ENCODE measurements at places on chromosomes 3 and 15.

- DNase-seq, result no peak
Measured at GRCh38 chr3:72052841-72053409, 268.0 kb upstream of the PROK2 start.

DNA sequence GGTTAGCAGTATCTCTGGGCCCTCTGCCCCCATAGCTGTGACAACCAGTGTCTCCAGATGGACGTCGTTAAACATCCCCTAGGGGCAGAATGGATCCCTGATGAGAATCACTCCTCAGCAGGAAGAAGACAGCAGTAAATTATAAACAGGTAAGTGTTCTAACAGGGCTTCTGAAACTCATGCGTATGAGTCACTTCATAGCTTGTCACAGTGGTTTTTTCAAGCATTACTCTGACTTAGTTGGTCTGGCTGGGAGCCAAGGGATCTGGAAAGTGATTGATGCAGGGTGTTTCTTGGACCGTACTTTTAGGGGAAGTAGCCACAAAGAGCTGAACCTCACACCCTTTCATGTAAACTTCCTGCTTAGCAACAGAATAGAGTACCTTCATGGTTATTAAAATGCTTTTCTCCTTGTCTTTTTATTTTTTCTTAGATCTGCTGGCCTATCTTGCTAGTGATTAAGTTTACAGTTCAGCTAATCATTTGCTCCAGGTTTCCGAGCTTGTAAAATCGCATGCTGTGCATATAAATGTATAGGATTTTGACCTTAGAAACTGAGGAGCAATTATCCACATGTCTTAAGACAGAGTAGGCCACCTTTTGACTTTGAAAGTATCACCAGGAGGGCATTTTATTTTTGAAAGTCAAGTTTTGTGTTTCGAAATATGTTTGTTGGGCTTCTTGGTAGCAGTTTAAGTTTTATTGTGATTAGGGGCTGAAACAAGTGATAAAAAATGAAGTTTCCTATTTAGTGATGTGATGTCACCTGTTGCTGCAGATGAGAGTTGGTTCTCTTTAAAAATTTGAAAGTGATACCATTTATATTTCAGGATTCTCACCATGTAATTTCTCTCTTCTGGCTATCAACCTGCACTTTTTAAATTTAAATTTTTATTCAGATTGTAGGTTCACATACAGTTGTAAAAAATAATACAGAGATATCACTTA is 333.9 kb downstream of the PTPRG start:
- DNase-seq, result peak; percentile 98

DNA sequence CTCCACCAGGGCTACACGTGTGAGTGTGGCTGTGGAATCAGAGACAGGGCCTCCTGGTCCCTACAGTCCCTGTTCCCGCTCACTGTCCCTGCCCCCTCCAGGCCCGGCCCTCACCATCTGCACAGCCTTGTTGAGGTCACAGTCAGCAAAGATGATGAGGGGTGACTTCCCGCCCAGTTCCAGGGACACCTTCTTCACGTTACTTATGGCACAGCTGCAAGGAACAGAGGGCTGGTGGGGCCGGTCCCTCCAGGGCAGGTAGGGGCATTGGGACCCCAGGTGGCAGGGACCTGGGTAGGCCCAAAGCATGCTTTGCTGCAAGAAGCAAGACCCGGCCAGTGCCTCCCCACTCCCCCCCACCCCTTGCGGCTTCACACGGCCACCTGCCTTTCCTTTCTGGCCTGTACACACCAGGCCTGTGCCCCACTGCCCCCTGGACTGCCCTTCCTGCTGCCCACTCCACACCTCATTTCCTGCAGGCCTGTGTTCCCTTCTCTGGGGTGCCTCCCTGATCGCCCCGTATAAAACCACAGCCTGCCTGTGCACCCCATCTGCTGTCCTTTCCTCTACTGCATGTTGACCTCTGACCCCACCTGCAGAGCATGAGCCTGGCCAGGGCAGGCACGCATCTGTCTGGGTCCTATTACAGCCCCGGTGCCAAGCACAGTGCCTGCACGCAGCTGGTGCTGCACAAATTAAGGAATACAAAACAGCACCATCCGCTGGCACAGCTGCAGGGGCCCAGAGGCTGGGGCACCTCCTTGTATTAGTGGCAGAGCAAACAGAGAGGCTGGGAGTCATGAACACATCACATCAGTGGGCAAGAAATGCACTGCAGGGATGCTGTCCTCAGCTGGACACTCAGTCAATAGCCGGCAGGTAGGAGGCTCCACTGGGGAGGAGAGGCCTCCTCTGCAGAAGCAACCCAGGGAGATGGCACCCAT is 30.8 kb upstream of the SLC41A3 start:
- no peak for DNase-seq

DNA sequence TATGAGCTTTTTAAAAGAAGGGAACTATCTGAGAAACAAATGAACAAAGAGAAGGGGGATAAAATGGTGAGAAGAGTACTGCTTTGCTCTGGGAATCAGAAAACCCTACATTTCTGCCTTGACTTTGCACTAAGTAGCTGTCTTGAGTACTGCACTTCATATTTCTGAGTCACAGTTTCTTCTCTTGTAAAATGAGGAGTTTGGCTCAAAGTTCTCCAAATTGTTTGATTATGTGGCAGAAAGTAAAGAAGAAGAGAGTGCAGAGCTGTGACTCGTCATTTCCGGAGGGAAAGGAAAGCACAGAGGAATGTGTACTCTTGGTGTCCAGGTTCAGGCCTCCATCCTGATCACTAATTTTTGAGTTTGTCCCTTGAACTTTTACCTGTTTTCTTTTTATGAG is 54.7 kb downstream of the TP63 start:
- DNase-seq, result peak; percentile 82

GRCh38 chr3:30628901-30629590 is 22.6 kb downstream of the TGFBR2 start:
- DNase-seq, result no peak

DNA sequence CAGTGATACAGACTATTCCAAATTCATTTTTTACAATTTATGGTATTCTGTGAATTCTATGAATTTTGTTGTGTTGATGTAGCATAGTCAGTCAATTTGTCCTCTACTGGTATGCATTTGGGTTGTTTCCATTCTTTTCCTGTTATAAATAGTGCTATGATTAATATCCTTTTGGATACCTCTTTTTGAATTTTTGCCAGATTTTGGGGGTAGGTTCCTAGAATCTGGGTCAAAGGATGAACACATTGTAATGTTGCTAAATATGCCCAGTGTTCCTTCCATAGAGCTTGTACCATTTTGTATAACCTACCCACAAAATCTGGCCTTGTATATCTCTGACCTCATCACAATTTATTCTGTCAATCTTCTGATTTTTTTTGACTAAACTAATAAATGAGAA is 44.4 kb upstream of the C3orf38 start:
- peak; percentile 7 for DNase-seq

DNA sequence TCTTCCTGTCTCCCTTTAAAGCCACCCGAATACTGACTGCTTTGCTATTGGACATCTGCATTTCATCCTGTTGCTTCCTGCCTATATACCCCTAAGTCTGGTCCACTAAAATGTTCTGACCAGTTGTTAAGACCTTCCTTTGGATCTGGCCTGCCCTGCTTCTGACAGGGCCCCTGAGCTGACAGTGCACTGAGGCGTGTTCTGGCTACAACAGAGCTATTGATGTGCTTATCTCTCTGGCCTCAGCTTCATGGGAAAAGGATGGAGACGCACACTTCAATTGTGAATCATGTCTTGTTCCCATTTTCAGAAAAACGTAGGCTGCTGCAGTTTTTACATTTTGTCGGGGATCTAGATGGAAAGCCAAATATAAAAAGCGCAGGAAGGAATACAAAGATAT is 7.1 kb upstream of the P3H2 start:
- no peak for DNase-seq

DNA sequence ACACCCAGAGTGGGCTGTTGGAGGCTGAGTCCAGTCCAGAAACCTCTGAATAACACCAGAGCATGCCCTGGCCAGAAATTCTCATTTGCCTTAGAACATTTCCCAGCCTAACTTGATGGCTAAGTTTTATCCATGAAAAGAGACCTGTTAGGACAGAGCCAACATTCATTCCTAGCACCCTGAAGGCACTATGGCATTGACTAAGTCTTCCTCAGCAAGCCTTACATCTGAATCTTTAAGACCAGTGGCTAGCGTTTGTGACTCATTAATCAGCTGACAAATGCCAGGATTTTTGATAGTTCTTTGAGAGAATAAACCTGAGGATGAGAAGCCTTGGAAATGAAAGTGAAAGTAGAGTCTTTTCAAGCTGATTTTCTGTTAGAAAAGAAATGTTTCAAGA is 1087.1 kb upstream of the ALCAM start:
- DNase-seq, result peak; percentile 61

DNA sequence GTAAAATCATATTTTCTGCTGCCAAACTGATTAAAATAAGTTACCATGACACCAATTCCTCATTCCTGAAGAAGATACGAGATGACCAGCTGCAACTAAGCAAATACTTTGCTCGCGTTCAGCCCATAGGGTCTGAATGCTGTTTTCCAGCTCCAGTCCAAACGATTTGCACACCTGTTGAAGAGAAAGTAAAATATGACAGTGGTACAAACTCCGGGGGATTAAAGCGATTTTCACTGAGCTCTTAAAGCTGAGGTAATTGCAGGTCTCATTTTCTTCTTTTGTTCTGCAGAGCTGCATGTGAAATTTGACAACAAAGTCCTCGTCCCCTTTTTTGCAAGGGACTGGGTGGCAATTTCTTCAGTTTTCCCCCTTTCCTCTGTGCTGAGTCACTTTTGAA is 118.4 kb downstream of the NR2F2 start:
- DNase-seq, result no peak

GRCh38 chr15:51090753-51091152 is 4.0 kb downstream of the TNFAIP8L3 start:
- DNase-seq, result no peak

DNA sequence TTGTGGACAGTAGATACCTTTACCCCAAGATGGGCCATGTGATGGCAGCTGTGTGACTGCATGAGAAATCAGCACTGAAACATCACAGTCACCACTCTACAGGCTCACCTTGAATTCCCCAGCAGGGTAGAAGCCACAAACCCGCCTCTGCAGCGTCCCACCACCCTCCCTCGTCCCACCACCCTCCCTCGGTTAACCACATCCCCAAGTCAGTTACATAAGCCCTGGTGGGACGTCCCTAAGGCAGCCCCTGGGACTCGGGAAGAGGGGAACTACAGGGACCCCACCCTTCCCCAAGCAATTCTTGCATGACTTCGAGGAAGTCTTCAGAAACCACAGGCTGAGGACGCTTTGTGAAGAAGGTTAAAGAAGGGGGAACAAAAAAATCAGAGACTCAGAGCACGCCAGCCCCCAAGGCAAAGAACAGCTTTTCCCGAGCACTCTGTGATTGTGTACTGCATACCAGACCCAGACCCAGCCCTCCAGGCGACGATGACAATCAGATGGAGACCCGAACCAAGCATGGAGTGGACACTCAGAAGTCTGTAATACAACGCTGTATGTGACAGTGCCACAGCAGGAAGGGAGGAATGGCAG is 60.5 kb downstream of the SH3BP5 start:
- no peak for DNase-seq

Data from astrocyte (in vitro differentiated cells and primary cell).